IMR-90 (cell line): ENCODE measurements at places on chromosomes 12 and 14. TPM values are rescaled to one million over a fixed set of nuclear protein-coding genes. Genes with fewer than 3 reads are reported as not detected.

GRCh38 chr12:71411635-71412034 lies 28.0 kb upstream of the LGR5 start:
- H3K27ac ChIP-seq = no peak overlapping the region
- no peaks in the 10 kb centered on the region for H3K4me1 ChIP-seq
- no peaks in the 10 kb centered on the region for H3K27me3 ChIP-seq
- no peak for DNase-seq
- no peaks in the 10 kb centered on the region for H3K36me3 ChIP-seq

DNA sequence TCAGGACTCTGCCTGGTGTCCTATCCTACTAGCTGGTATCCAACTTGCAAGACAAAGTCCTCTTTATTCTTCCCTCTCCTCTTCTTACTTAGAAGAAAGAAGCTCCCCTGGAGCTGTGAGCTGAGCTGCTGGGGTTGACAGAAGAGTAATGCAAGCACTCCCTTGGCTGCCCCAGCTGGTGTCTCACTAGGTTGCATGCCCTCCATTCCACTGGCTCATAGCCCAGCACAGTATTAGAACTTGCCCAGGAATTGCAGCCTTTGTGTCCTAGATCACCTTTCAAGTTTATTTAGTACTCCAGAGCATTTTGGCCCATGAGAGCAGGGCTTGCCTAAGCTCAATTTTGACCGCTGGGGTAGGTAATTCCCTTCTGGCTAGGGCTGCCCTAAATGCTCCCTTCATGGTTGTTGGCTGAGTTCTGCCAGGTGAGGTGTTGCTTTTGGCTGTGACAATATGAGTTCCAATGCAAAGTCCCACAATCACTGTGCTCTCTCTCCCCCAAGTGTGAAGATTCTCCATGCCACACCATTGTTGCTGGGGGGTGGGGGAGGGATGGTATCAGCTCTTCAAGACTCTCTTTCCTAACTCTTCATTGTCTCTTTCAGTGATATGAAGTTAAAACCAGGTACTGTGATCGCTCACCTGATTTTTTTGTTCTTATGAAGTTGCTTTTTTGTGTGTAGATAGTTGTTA lies 317.4 kb upstream of the DDHD1 start:
- H3K4me3 ChIP-seq = no peak overlapping the region
- no peaks in the 10 kb centered on the region for H3K27me3 ChIP-seq
- DNase-seq = peak; percentile 60
- peak overlapping the region; percentile 58; the same call in 1 of the 2 replicates for H3K27ac ChIP-seq

DNA sequence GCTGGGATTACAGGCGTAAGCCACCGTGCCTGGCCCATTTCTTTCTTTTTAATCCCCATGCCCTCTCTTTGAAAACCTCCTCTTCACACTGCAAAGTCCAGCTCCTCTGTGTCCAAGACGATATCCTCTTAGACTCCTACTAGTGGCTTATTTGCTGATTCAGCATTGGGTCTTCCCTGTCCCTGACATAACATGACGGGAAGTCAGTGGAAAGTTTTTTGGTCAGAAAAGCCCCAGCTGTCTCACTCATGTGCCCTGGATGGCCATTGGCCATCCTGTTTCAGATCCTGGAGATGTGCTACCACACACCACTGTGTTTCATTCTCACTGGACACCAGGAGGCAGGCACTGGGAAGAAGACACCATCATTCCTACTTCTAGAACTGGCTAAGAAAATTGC lies 102.6 kb upstream of the MED13L start:
- no peaks in the 10 kb centered on the region for H3K27me3 ChIP-seq
- H3K27ac ChIP-seq = peak overlapping the region; percentile 23; the same call in 1 of the 2 replicates
- DNase-seq = no peak
- no peak overlapping the region for H3K4me3 ChIP-seq

The IFNG-AS1 gene
- polyA plus RNA-seq = not detected in 2 replicates
